COLO829 (cell line): ENCODE measurements at places on chromosomes 4 and X.
A peak's percentile ranks its signal among the peaks of the same experiment; 100 is the strongest.

DNA sequence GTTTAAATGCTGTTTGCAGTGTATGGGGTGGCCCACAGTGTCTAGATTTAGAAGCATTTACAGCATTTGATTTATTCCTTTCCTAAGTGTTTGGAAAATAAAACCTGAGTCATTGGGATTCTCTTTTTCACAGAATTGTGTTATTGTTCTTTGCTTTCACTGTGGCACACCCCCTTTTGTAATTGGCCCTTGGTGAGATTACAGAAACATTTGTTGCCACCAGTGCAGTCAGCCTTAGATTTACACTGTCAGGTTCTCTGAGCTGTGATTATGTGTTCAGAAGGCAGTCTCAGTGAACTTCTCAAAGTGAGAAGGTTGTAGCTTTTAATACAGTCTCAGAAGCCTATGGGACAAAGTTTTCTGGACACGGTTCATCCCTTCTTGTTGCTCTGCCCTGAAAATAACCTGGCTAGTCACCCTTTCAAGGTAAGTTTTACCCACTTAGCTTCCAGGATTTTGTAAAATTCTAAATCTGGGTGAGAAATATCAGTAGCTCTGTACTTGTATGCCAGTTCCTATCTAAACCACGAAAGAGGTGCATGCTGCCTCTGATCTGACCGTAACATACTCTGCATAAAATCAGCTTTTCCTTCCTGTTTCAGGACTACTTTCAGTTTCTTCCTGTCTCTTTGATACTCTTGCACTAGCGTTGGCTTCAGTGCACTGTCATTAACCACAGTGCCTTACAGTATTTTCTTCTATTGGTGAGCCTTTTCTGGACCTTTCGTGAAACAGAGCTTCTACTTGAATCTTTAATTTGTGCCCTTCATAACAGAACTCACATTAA lies 12.6 kb downstream of the RUFY3 start:
- peak; percentile 81 for DNase-seq

DNA sequence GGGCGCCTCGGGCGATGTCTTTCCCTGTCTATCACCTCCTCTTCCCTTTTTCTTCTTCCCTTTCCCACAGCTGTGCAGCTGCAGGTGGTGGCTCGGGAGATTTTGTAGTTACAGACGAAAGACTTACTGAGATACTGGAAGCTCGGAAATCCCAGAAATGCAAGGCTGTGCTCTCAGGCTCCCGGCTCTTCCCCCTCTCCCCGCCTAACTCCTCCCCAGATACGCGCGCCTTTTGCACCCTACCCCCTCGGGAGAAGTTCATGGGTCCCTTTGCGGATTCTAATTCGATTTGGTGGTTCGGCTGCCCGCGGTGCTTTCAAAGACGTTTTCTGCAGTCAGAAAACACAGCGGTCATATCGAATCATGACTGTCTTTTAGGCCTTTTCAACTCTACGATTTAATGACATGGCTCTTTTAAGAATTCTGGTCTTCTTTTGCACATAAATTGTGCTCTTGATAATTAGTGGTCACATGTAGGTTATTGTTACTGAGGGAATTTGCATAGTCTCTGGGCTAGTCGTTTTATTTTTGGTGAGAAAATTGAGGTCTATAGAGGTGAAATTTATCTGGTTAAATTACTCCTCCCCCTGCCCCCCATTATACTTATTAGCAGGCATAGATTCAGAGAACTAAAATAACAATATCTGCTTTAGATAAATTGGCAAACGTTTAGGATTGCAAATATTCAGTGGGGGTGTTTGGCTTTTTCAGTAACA lies 1.6 kb downstream of the SEPTIN11 start:
- DNase-seq = peak; percentile 42

GRCh38 chrX:25144043-25144940 lies 128.5 kb upstream of the ARX start:
- DNase-seq = peak; percentile 26

- DNase-seq = no peak
Measured at GRCh38 chrX:44291468-44292092, 51.9 kb downstream of the EFHC2 start.

GRCh38 chr4:164772076-164772475 lies 18.1 kb downstream of the SMIM31 start:
- DNase-seq = no peak

GRCh38 chr4:184267673-184268583 lies 50.3 kb upstream of the ENPP6 start:
- peak; percentile 85 for DNase-seq

DNA sequence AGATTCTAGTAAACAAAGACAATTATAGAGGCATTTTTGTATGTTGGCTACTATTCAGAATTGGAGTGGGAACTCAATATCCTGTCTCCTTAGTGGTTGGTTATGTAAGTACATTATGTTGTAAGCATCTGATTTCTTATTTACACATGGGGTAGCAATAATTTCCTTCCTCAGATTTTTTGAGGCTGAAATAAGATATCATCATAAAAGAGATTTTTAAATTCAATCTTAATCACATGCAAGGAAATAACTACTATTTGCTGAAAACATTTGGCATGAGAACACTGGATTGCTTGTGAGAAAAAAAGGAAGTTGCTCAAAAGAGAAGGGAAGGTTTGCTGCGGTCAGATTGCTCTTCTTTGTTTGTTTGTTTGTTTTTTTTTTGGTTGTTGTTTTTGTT lies 437.7 kb upstream of the HS3ST1 start:
- DNase-seq = no peak

DNA sequence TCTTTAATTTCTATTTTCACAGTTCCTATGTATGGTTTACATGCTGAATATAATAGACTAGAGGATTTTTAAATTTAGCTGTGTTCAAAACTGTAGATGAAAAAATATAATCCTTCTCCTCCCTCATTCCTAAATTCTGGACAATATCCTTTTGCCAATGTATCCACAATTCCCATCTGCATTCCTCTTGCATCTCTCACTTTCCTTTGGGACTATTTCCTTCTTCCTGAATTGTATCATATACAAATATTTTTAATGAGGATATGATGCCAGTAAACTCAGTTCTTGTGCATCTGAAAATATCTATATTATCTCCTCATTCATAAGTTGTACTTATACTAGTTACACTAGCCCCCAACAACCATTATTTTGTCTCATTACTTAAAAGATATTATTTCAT lies 46.7 kb downstream of the DDX60L start:
- no peak for DNase-seq

- no peak for DNase-seq
Measured at GRCh38 chr4:127997534-127998388, 32.6 kb downstream of the ABHD18 start.

GRCh38 chr4:176320976-176321361 lies 1.2 kb downstream of the SPCS3 start:
- no peak for DNase-seq

GRCh38 chr4:140326395-140326993 lies 47.0 kb upstream of the SCOC start:
- peak; percentile 76 for DNase-seq

GRCh38 chrX:109077788-109078187 lies 341.4 kb upstream of the IRS4 start:
- DNase-seq = no peak

DNA sequence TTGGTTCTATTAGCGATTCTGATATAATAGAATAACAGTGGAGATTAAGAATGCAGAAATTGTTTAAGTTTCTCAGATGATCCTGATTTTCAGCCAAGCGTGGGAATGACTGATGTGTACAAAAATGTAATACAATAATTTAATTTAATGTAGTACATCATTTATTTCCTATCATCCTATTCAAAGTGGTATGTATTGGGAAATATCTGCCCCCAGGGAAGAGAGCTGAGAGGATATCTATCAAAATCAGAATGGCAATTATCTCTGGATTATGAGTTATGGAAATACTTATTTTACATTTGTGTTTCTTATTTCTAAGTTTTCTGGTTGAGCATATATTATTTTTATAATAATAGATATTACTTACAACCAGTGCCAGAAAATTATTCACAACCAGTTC lies 3.9 kb downstream of the FABP2 start:
- DNase-seq = no peak

DNA sequence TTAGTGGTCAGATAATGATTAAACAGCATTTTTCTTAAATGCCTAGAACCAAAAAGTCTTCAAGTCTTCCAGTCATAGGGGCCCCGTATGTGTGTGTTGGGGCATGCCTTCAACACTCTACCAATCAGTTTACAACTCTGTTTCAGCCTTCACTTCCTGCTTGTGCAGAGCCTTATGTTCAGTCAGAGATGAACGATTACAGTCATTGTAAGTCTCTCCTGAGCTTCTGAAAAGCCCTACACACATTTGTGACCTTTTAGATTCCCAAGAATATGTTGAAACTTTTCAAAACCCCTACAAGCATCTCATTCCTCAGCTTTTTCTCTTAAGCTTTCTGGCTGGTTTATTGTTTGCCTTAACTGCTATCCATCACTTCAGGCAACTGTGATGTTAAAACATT lies 591.2 kb downstream of the ZNF674 start:
- DNase-seq = no peak

DNA sequence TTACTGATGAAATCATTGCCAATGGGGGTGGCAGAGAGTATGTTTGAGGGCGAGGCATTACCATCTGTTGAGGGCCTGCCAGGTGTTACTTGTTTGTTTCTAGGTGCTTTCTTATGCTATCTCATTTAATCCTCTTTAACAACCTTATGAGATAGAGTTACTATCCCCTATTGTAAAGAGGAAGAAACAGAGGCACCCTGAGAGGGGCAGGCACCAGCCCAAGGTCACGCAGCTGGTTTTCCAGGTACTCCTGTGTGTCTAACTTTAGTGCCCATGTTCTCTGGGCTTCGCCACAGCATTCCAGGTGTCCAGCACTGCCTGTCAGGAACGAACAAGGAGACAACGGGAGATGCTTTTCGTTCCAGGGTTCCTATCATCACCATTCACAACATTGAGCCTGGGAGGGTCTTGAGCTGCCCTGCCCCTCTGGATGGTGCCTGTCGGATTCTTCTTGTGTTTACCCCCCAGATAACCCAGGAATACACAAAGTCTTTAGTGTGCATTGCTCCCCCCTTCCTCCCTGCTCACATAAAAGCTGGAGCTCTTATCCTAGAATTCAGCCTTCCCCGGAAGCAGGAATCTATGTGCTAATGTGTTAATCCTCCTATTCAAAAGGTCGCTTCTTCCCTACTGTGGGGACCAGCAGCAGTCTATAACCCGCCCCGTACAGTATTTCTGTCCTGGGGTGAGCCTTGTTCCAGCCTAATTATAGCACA lies 24.9 kb upstream of the GPC4 start:
- no peak for DNase-seq

DNA sequence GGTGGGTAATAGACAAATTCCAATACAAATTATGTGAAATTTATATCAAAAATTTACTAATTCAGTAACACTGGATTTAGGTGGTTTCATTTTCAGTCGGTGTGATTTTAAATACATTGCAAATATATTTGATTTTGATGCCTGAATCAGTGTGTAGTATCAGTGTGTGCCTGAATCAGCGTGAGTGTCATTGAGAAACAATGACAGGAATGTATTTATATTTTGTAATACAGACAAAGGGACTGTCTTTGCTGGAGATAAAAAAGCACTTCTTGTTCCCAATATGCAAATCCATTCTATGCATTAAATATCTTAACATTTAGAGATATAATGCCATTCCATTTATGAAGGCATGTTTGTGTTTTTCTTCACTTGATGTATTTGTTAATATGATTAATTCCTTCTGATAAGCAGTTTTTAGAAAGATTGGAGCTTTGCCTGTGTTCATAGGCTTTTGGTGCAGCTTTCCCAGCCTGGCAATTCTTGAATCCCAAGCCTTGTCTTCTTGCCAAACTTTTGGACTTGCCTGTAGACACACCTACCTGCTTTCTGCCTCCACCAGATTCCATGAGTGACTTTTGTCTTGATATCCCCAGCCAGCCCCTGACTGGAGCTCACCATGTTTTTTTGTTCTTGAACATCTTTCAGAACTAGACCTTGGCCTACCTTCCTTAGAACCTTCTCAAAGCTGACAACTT lies 243.8 kb downstream of the ADGRL3 start:
- peak; percentile 44 for DNase-seq

- no peak for DNase-seq
Measured at GRCh38 chr4:59535541-59535940, 1664.6 kb upstream of the ADGRL3 start.

DNA sequence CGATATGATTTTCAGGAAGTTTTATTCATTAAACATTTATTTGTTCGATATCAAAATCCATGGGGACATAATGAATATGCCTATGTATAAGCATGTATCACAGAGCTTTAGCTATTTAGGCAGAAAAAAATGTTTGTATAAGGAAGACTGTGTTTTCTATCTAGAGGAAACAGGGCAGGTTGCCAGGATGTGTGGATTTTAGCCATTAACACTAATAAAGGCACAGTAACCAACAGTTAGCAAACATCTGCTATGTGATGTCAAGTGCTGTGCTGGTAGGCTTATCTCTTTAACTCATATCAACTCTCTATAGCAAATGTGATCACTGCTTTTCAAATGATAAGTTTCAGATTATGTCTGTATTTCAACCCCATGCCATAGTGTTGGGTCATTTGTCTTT lies 708.9 kb upstream of the HS3ST1 start:
- no peak for DNase-seq

- no peak for DNase-seq
Measured at GRCh38 chrX:39845233-39845632, 252.5 kb downstream of the BCOR start.

GRCh38 chrX:97230948-97231347 lies 347.2 kb downstream of the RPA4 start:
- DNase-seq = no peak

DNA sequence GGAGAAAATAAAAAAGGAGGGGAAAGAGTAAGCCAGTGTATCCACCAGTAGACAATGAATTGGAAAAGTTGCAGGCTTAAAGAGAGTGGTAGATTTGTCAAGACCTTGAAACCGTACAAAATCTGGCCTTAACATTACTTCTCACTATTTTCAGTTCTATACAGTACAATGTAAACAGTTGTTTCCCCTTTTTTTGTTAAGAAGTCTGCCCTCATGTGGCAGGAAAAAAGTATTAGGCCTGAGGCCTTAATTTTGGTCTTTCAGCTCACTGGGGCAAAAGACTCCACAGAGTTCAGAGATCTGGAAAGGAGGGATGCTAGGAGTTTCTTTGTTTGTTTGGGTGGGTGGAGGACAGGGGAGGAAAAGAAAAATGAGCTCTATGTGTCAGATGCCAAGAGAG lies 92.8 kb upstream of the CCDC160 start:
- DNase-seq = peak; percentile 16

- no peak for DNase-seq
Measured at GRCh38 chr4:172654457-172654856, 514.2 kb upstream of the GALNT7 start.
